ENCODE measurements at places on chromosomes 7 and 10. TPM values are rescaled to one million over a fixed set of nuclear protein-coding genes. Genes with fewer than 3 reads are reported as not detected.

- DNase-seq: no peak
Observed at GRCh38 chr10:30827531-30828120, 198.1 kb upstream of the LYZL2 start.

- no peak for DNase-seq
Observed at GRCh38 chr7:81232084-81232799, 313.4 kb upstream of the SEMA3C start.

DNA sequence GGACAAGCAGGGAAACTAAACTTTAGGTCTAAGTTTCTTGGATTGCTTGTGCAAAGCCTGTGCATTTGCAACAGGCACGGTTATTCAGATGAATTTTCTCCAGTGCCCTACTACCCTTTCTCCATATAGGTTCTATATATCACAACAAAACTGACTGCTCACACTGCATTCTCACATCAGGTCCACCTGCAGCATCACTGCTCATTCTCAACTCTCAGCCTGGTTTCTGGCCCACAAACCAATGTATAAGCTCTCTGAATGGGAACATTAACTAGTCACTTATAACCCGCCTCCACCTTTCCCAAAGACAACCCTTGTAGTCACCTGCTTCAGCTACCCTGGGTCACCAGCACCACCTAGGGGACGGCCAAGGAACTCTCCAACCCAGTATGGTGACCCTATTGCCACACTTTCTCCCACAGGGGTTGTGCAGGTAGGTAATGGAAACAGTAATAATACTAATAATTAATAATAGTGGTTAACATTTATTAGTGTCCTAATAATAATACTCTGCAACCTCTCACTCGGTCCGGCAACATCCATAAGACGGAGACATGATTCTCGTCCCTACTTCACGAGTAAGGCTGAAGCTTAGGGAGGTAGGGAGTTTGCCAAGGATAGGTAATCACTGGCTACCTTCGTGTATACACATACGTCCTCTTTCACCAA, 97.3 kb downstream of the CLEC2L start:
- DNase-seq: no peak

GRCh38 chr10:49076741-49077521, 38.4 kb downstream of the VSTM4 start:
- DNase-seq: no peak

- no peak for DNase-seq
Observed at GRCh38 chr7:16743236-16743635, 10.3 kb upstream of the TSPAN13 start.

DNA sequence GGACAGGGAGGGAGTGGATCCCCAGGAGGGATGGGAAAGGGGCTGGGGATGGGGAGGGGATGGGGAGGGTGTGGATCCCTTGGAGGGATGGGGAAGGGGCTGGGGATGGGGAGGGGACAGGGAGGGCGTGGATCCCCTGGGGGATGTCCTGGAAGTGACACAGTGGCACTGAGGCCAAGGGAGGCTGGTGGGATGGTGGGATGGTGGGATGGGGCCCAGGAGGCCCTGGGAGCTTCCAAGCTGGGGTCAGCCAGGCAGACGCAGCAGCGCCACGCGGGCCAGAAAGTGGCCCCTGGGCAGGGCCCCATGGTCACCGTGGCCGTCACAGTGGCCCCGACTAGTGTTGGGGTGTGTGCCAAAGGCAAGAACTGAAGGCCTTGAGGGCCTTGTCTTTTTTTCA, 67.8 kb downstream of the INPP5A start:
- DNase-seq: no peak

Gene PTPRZ1
- 237 TPM for total RNA-seq

Gene ZNF425
- 5.8 TPM for total RNA-seq

Measured in spinal cord (tissue), 10 donors.